ENCODE measurements at places on chromosomes 7 and 10. TPM values are rescaled to one million over a fixed set of nuclear protein-coding genes. Genes with fewer than 3 reads are reported as not detected.

MCM10 gene
- 16.0 TPM for total RNA-seq

RET gene
- total RNA-seq = not detected

FFAR4 gene
- total RNA-seq = not detected

DMBT1 gene
- not detected for total RNA-seq

DYNC1I1 gene
- 1.8 TPM for total RNA-seq

HERPUD2 gene
- 24.6 TPM for total RNA-seq

MLLT10 gene
- total RNA-seq = 31.6 TPM

SEMA3A gene
- total RNA-seq = 88.9 TPM

EPO gene
- not detected for total RNA-seq

PRF1 gene
- not detected for total RNA-seq

VSTM4 gene
- under 0.01 TPM for total RNA-seq

VSIR gene
- total RNA-seq = 6.5 TPM

Measured in epithelial cell of umbilical artery (primary cell).